ENCODE measurements at places on chromosomes 7 and 10.

DNA sequence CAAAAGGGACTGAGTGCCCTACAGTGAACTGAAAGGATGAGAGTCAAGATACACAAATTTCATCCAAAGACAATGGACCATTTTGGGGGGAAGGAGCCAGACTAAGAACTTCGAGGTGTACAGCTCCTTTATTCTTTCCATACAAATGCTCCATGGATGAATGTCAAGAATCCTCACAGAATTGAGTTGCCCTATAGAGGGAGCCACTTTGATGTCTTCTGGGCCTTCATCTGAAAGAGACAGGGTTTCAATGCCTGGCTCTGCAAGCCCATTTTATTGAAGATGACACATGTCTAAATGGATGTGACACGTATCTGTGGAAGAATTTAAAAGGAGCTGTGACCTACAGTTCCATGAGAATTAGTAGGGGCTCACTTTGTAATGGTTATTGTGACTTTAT is 32.0 kb upstream of the NRG3 start:
- no peak for DNase-seq

GRCh38 chr7:6256109-6256483 is 16.3 kb downstream of the CYTH3 start:
- peak; percentile 41 for DNase-seq

DNA sequence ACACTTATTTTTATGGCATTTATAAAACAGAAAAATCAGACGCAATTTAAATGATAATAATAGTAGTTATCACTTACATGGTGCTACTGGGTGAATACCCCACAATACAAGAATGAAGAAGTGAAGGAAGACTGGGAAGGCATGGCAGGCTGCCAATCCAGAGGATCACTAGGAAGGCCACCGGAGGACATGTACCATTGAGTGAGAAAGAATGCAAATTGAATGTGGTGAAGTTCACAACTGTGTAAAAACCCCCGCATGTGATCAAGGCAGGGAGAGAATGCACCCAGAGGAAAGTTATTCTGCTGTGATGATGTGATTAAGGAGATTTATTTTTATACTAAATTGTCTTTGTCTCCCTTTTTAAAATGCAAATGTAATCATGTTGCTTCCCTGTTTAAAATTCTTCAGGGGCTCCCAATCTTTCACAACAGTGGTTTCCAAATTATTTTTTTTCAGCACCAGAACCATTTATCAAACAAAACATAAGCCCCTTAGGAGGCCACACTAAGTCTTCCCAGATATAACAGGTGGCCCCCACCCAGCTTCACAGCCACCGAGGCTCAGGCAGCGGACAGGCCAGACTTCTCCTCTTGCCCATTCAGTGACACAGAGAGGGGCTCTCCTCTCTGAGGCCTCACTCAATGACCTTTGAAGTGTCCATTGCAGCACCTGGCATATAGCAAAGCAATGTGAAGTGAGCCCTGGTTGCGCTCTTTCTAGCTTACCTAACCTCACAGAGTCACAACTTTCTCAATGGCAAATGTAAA is 59.6 kb downstream of the FRMPD2 start:
- DNase-seq: no peak

GRCh38 chr10:21525367-21526187 is at the start of gene SKIDA1:
Gene SKIDA1 (minus strand): TSS chr10:21525682. CDS start chr10:21517822, 7,860 bp downstream.
- DNase-seq: peak; percentile 93

- no peak for DNase-seq
Observed at GRCh38 chr7:132270517-132270916, 305.8 kb downstream of the PLXNA4 start.

GRCh38 chr10:96591946-96592345 is 5.1 kb upstream of the TM9SF3 start:
- DNase-seq: no peak

- DNase-seq: peak; percentile 65
Observed at GRCh38 chr10:103711351-103711994, 143.9 kb downstream of the SH3PXD2A start.

DNA sequence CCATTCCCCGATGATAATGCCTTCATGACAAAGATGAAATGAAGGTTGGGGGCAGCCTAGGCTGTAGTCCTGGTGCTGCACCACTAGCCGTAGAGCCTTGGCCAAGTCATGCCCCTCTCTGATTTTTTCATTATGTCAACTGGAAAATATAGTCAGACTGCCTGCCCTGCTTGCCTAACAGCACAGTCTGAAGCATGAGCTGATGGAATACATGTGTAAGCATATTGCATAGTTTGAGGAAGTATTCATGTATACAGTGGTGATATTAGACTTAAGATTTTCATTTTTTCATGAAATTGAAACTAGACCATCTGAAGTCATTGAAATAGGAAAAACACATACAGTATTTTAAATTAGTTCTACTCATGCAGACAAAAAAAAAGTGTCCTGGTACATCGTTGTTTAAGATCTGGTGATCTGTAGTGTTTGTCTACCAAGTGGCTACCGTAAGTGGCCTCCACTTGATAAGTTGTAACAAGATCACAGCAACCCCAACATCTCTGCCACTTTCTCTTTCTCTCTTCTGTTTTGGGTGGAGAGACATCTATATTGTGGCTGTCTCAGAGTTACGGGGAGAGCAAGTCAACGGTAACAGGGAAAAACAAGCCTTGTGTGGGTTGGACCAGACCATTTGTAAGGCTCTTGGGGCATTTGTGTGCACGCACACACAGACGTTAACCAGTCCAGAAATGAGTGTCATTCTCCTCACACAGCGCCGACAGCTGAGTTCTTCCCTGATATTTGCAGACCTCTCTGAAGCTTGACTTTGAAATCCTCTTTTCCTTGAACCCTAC is 716.6 kb upstream of the GALNT17 start:
- DNase-seq: no peak

DNA sequence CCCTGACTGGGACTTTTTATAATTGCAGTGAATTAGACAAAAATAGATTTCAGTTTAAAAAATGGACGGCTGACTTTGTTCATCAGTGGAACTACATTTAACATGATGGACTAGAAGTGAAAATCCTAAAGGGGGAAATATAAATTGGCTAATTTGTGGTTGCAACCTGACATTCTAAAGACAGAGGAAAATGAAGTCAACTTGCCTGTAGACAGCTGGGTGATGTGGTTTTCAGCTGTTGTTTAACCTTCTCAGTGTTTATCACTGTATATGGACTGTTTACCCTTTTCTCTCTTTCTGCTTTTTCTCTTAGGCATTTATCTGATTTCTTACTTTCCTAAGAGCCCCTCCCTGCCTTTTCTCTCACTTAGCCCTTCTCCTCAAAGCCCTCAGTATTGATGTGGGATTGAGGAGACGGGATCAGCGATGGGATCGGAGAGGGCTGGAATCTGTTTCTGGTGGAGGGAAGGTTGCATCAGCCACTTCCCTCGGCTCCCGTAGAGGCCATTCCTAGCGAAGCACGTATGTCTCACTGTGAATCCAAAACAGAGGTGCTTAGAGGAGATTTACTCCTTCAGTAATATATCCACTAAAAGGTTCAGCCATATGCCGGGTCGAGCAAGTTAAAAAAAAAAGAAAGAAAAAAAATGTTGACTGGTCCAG is 109.0 kb upstream of the KLF6 start:
- no peak for DNase-seq

DNA sequence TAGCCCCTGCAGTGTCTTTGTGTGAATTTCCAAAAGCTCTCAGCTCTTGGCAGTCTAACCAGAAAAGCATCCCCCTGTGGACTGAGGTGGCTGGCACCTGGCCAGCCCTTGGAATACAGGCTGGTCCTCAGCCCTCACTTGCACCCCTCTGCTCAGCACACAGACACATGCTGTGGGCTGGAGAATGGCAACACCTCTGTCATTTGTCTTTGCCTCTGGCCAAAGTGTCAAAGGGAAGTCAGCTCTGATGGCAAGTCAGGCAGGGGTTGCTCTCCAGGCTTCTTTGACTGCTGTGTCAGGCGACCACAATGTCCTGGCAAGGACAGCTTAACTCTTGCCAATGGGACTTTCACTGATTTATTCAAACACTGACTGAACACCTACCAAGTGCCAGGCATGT is 724.8 kb downstream of the INHBA start:
- DNase-seq: no peak

GRCh38 chr10:109203646-109204353 is 719.5 kb downstream of the XPNPEP1 start:
- no peak for DNase-seq

DNA sequence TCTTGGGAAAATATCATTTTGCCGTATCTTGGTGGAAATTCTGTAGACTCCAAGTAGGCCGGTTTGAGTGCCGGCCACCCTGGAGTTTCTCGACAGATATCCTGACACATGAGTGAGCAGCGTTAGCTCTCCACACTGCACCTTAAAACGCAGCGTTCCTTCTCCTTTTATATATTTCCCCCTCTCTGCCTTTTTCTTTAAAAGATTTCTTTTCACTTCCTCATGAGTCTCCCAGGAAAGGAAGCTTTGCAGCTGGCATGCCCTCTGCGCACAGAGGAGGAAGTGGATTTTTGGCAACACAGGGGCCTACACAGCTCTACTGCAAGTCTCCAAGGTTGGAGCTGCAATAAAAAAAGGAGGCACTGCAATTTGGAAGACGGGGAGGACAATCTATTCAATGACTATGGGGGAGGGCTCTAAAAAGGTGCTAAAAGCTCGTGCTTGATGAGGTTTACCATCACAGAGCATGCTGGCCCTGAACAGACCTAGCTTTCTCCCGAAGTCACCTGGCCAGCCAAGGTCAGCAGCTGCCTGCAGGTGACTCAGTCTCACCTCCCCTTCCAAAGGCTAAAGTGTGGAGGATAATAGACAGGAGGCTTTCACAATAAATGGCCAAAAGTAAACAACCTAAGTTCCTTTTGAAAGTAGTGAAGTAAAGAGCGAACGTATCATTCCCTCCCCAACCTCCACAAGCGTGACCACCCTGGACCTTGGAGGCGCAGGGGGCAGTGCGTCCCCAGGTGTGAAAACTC is 252.8 kb downstream of the ZMYND11 start:
- no peak for DNase-seq

- DNase-seq: no peak
Observed at GRCh38 chr7:50502001-50502684, 52.0 kb upstream of the FIGNL1 start.

DNA sequence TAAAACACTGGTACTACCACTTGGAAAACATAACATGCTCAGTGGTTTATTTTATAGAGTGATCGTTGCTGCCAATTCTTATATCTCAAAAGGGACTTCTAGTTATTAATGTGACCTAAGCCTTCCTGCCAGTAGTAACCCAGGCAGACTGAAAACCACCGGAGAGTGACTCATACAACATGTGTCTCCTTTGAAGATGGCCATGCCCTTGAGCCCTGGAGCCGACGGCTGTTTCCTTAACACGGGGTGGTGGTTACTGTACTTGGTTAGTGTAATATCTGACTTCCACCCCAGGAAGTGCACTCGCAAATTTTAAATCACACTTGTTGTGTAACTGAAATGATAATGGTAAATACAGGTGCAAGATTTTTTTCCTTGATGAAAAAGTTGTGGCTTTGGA is 30.5 kb downstream of the JAKMIP3 start:
- DNase-seq: peak; percentile 19

DNA sequence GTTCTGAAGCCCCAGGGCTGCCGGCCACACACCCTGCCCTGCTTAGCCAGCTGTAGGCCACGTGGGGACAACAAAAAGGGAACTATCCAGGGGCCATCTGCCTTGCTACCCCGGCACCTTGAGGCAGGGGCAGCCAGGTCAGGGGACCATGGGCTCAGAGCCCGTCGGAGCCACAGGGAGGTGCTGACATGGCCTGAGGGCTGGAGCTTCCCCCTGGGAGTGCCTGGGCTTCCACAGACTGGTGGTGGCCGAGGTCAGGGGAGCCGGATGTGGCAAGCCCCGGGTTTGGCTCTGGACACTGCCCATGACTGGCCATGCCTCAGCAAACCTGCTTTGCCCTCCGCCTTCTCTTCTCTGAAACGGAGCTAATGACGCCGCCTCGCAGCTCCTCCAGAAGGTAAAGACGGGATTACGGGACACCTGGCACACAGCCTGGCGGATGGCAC is 178.5 kb downstream of the EBF3 start:
- no peak for DNase-seq

DNA sequence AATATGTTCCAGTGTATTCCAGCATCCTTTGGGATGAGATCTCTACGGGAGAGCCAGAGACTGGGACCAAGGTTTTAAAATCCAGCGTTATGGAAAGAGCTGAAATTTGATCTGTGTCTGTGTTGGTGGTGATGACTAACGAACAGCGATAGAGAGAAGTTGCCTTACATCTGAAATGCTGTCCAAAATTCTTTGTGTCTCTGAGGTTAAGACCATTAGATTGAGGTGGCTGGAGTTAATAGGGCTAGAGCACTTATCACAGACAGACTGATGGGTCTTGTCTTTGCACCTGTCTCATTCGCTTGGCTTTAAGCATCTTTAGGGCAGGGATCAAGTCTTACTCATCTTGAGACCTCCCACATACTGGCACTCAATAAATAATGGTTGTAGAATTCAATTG is 41.0 kb upstream of the RAPGEF5 start:
- no peak for DNase-seq

DNA sequence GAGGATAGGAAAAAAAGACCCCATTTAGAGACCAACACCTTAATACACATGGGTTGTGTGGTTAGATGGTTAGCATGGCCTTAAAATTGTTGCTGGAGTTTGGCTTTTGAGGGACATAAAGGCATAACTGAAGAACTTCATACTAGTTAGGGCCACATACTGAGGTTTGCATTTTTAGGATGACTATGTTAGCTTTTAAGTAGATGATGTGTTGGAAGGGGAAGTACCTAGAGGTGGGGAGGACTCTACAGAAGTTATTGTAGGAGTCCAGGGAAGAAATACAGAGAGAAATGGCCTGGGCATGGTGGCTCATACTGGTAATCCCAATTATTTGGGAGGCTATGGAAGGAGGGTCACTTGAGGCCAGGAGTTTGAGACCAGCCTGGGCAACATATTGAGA is 40.5 kb downstream of the ENTPD1 start:
- no peak for DNase-seq

DNA sequence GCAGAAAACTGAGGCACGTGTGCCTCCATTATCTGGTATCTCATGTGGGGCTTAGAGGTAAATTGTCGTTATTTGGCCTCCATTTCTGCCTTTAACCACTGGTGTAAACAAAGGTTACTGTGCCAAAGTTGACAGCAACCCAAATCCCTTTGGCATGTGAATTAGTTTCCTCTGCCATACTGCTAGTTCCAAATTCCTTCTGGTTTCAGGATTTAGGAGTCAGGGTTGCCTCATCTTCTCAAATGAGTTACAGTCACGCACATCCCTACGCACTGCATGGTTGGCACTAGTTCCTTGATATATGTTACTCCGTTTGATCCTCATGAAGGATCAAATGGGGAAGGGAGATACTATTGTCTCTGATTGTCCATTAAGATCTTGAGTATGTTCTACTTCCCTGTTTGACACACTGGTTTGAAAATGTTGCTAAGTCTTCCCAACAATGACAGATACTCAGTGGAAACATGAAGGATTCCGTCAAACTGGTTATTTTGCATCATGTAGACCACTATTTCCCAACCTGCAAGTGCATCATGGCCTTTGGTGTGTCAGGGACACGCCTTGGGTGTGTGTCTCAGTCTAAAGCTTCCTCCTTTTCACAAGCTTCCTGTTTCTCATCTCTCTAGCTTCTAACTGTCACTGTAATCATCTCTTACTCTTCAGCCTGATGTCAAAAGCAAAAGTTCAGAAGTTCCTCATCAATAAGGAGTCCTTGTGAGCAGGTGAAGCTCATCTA is at the start of gene LIPN:
TSS of gene LIPN (plus strand) at position 655 of the 736 bp plus-strand sequence. CDS start 1,386 bp downstream, outside the sequence.
- no peak for DNase-seq
